Fibroblast of upper back skin (primary cell): ENCODE measurements at places on chromosomes 3 and 15.

- DNase-seq, result no peak
Measured at GRCh38 chr3:44511238-44511566, 33.7 kb upstream of the ZNF445 start.

DNA sequence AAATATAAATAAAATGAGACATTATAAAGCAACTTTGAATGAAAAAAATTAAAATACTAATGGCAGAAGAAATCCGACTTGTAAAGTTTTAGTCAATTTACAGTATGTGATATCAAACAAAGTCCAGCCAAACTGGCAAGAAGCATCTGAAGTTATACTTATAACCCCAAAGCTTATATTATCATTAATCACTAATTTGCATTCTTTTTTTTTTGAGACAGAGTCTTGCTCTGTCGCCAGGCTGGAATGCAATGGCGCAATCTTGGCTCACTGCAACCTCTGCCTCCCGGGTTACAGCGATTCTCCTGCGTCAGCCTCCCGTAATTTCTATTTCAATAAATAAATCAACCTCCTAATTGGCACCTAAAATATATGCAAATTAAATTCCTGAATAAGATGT, 80.1 kb downstream of the AQR start:
- DNase-seq, result peak; percentile 34

GRCh38 chr3:1207904-1208303, 115.1 kb downstream of the CNTN6 start:
- peak; percentile 65 for DNase-seq

DNA sequence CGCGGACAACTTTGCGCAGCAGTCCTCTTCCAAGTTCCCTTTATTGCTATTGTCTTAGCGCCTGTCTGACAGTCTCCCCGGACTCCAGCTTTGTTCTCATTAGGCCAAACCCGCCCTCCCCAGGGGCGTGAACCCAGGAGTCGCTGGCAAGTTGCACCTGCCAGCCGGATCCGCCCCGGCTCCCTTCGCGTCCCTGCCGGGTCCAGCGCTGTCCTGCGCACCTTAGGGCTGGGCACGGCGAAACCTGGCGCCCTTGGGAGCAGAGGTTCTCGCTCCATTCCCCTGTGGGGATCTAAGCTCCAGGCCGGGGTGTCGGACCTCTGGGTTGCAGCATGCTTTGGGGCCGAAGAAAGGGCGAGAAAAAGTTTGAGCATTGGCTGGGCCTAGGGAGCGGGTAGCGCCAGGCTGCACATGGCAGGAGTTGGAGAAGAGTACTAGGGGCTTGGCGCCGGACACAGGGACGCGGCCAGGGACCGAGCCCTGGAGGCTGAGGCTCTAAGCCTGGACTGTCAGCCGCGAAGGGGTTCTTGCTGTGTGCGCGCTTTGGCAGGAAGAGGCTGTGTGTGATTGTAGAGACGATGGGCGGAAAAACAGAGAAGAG, 335.1 kb upstream of the THRB start:
- DNase-seq, result peak; percentile 2

GRCh38 chr3:4838621-4839022, 140.6 kb upstream of the BHLHE40 start:
- no peak for DNase-seq

DNA sequence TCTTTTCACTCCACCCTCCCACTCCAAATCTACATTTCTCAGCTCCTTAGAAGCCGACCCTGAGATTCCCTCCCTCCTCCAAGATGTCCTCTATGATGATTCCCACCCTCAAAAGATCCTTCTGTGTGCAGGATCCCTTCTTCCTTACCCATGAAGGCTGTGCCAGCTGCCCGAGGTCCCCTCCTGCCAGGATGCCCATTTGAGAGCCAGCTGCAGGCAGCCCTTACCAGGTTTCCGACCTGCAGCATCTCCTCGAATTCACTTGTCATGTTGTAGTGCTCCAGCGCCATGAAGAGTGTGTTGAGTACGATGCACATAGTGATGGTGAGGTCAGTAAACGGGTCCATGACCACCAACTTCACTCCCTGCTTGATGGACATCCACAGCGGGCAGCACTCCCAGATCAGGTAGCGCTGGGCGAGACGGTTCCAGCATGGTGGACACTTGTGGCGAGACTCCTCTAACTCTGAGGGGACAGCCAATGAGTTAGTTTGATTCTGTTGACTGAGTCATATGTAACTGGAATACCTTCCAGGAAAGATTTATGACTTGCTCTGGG, 51.9 kb downstream of the SCN5A start:
- no peak for DNase-seq

DNA sequence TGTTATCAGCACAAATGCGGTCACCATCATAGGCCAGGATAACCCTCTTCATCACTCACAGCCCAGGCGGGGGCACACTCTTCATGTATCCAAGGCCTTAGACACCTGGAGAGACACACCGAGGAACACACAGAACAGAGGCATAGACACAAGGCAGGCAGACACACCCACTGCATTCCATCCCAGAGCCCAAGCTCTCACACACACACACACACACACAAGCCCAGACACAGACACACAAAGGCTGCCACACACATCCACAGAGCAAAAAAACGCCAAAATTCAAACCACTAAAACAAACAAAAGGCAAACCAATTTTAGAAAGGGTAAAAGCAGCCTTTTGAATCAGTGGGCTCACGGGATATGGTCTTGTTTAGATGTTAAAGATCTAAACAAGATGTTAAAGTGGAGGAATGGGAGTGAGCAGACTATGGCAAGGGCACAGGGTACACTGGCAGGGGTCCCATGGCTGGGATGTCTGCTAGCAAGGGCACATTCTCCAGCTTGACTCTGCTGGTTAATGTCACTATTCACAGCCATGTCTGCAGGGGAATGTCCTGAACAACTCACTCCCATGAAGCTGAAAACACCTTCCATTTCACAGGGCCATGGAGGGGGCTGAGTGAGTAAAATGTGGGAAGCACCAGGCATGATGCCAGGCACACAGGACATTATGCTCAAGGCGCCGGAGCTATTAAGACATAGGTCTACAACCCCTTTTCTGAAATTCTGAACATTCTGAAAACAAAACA, 14.9 kb upstream of the CRABP1 start:
- peak; percentile 50 for DNase-seq

DNA sequence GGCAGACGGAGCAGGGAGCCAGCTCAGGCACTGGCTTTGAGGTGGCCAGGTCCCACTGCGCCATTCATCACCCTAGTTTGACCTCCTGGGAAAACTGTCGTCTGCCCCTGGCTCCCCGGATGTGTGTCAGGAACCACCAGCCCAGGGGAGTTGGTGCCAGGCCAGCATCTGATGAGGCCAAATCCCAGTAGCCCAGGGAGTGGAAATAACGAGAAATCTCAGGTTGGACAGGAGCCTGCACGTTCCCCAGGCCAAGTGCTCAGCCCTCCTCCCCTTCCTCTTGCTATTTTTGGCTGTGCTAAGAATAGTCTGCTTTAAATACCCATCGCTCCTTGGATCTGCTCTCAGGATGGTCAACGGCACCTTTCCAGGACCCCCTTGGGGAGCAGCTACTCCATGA, 93.1 kb upstream of the RPL32 start:
- peak; percentile 32 for DNase-seq

- DNase-seq, result peak; percentile 38
Measured at GRCh38 chr3:107752202-107752990, 229.6 kb downstream of the BBX start.

DNA sequence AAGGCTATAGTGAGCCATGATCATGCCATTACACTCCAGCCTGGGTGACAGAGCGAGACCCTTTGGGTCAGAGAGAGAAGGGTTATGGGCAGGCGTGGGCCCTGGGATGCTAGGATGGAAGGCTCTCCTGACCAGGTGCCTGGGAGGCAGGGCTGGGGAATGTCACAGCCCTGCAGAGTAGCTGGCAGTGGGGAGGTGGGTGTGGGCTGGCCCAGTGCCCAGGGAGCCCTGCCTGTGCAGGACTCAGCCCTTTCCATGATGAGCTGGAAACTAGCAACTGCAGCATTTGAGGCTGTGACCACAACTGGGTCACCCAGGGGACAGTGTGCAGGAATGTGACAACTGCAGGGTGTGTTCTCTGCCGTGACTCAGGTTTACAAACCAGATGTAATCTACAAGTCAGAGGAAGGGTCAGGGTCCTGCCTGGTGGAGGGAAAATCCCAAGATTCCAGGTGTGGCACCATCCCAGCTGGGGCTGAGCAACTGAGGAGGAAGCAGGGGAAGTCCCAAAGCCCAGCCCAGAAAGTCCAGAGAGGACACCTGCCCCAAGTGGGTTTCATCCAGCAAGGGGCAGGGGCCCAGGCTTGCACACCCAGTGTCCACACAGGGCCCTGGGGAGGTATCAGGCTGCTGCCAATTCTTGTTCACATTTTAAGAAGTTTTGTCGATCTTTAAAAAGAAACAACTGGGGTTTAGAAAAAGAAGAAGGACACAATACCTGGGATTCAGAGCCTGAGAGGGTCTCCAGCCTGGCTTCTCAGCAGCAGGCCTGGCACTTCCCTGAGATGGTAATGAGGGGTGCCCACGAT, 45.5 kb downstream of the SLC28A1 start:
- DNase-seq, result peak; percentile 53

DNA sequence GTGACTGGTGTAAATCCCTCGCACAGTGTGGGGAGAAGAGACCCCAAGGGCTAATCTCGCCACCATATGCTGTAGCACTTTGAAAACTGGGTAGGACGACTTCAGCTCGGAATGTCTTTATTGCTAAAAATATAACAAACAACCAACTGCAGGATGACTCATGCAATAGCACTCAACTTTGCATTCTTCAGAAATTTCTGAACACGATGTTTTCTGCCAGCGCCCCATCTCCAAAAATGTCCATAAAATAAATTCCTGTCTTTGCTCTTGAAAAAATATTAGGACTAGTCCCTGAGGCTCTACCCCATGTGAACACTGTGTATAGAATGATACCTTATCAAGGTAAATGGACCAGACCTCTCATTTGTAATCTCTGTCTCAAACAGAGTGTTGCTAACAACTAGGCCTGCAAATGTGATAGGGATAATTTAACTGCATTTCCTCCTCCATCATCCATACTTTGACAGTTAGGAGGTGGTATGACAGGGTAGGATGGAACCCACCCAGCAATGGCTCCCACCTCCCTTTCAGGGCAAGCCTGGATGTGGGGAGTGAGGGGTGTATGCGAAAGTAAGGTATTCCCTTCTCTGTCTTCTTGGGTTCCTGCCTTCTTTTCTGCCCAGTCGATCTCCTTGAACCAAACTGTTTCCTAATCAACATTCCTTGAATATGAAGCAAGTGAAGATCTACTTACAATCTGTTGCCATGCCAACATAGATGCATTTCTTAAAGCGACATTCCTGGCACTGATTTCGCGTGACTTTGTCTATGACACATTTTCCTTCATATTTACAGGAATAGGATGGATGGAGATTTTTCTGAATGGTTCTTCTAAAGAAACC, 201.1 kb downstream of the NR1D2 start:
- DNase-seq, result peak; percentile 90

- peak; percentile 39 for DNase-seq
Measured at GRCh38 chr15:41695750-41696436, 35.7 kb downstream of the MGA start.

DNA sequence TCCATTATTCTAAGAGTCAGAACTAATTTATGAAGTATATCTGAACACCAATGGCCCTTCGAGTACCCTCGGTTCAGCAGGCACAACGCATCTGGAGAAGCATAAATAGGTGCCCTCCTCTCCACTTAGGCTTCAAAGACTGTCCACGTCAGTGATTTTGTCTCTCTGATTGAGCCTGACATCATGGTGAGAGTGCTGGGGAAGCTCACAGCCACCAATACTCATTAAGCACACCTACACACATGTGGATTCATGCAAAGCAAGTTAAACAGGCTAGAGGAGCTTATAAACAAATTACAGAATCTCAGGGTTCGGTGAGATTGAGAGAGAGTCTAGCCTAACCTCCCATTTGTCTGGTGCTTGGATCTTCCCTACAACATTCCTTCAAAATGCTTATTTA, 3.6 kb downstream of the CLDN1 start:
- DNase-seq, result no peak

GRCh38 chr3:61684386-61684785, 123.0 kb downstream of the PTPRG start:
- no peak for DNase-seq

- no peak for DNase-seq
Measured at GRCh38 chr3:146403792-146404191, 65.6 kb downstream of the PLSCR2 start.

DNA sequence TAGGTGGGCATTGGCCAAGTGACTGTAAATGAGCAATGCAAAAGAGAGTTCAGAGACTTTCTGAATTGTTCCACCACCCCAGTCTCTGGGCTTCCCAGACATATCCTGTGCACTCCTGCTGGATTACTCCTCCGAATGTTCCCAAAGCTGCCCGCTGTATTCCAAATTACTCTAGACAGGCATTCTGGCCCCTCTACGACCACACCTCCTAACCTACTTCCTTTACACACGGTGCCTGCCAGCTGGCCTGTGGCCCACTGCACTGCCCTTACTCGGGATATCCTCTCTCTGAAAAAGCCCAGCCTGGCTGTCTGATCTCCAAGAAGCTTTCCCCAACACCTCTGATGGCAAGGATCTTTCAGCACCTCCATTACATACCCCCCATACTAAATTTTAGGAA, 66.6 kb downstream of the DUT start:
- no peak for DNase-seq

DNA sequence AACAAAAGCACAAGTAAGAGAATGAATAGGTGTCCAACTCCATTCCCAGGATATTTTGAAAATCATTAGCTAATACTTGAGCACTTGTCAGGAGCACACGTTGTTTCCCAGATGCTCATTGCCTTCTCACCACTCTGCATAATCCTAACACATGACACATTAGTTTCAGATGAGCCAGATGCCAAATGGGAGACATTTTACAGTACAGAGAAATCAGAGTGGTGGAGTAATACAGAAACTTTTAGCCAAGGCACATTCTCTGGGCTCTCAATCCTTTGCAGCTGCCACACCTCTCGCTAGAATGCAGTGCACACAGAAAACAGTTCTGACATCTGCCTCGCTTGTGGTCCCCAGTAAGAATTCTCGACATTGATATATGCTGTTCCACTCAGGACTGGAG, 76.6 kb downstream of the P3H2 start:
- peak; percentile 70 for DNase-seq

DNA sequence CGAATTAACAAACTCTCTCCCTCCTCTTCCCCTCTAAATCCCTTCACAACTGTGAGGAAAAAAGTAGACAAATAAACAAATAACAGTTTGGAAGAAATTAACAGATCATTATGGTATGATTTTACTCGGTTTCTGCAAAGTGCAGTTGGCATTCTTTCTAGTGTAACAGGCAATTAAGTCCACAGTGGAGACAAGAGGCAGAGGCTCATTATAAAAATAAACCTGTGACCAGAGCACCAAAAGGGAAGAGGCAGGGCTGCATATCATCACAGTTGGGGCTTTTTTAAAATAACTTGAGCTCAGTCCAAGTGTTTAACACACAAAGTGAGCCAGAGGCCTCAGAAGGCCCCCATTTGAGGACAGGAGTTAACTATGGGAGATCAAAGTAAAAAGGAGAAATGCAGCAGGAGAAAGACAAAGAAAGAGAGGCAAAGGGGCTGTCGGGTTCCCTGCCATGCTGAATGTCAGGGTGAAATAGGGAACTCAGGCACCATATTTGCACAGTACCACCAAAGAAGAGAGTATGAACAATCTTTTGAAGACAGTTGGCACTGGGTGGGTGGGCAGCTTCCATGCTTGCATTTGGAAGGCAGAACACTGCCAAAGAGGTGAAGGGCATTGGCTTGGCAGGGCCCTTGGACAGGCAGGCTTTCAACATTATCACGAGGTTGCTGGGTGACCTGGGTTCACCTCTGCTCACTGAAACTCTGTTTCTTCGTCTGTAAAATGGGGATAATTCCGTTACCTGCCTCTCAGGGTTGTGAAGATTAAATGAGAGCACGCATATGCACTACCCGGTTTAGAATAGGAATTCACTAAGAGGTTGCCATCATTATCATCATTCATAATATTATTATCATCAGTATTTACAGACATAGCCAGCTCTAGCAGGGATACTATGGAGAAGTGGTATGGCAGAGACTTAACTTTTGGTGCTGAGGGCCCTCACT, 134.5 kb downstream of the MEX3B start:
- no peak for DNase-seq
